ENCODE measurements at places on chromosomes 2 and 18.

DNA sequence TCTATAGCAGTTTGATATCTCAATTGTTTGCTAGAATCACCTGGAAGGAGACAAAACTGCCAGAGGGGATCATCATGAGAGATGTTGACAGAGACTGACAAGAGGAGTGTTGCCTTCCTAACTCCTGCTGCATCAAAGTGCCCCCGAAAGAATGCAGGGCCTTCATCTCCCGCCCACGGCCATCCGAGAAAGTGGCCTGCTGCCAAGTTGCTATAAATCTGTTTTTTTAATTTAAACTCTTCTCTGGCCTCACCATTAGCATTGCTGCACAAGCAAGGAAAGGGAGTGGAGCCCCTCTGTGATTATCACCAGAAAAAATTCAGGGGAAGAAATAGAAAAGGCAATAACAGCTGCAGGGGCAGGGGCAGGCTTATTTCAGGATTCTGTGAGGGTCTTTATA is 238.1 kb upstream of the EPHA4 start:
- DNase-seq = no peak

- DNase-seq = no peak
Measured at GRCh38 chr2:30960213-30960612, 153.0 kb upstream of the CAPN13 start.

DNA sequence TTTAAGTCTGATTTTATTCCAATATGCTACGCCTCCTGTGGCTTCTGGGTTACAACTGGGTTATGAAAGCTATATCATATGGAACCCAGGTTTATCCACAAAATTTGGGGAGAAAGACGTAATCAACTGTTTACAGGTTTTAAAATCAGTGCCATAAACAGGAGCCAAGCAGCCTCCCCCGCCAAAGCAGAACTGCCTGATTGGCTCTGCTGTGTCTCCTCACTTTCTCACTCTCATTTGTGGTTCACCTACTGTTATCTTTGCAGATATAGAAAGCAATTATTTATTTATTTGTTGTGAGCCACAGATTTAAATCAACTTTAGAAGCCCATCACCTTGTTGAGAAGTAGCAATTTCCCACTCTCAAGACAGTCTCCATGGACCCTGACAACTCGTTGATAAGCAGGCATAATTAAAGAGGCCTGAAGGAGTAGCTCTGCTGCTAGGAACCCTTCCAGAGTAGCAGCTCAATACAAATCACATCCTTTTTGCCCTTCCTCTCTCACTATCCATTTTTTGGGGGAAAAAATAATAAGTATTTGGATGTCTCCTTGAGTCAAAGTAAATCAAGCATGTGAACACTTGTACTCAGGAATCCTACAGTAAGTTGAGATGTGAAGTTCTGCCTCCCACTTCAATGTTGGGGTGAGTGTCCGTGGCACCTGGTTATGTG is 191.0 kb upstream of the CCDC150 start:
- DNase-seq = no peak

GRCh38 chr18:2451556-2451955 is 119.7 kb downstream of the METTL4 start:
- DNase-seq = no peak

GRCh38 chr18:62329691-62330454 is 4.8 kb downstream of the TNFRSF11A start:
- DNase-seq = no peak

GRCh38 chr2:238160206-238161129 is 1.7 kb downstream of the ERFE start:
- DNase-seq = no peak

- DNase-seq = no peak
Measured at GRCh38 chr18:5571666-5572065, 27.9 kb upstream of the EPB41L3 start.
